ENCODE measurements at places on chromosomes 1 and 21.

DNA sequence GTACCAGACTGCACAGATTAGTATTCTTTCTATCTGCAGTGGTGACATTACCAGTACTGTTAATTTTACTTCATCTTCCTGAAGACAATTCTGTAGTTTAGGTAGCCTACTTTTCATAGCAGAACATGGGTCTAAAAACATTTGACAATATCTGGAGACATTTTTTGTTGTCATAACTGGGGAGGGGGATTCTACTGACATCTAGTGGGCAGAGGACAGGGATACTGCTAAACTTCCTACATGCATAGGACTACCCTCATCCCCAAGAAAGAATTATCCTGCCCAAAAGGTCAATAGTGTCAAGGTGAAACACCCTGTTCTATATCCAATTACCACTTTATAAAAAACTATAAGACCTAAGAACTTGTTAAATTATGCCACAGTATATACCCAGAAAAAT, 3.4 kb upstream of the ARHGAP29 start:
- no peak for DNase-seq

DNA sequence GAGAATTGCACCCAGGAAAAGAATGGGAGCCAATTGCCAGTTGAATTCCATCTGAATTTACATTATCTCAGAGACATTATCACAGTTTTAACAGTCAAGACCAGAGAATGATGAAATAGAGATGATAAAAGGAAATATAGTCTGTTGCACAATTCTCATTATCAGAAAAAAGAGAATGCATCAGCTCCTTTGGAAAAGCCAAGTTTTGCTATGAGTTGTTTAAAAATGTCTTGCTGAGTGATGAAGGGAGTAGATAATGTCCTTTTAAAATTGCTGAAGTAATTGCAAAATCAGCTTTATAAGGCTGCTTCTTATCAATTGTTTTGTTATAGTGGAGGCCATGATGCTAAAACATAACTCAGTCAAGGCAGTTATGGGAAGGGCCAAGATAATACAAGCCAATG, 37.9 kb upstream of the EEIG2 start:
- DNase-seq: no peak

- DNase-seq: no peak
Observed at GRCh38 chr1:32411261-32411660, 17.0 kb upstream of the BSDC1 start.

GRCh38 chr1:197143276-197143675, 3.2 kb downstream of the ASPM start:
- no peak for DNase-seq

- DNase-seq: no peak
Observed at GRCh38 chr21:41923631-41924367, 30.0 kb downstream of the C2CD2 start.

- no peak for DNase-seq
Observed at GRCh38 chr1:6271006-6271405, 10.1 kb upstream of the GPR153 start.

DNA sequence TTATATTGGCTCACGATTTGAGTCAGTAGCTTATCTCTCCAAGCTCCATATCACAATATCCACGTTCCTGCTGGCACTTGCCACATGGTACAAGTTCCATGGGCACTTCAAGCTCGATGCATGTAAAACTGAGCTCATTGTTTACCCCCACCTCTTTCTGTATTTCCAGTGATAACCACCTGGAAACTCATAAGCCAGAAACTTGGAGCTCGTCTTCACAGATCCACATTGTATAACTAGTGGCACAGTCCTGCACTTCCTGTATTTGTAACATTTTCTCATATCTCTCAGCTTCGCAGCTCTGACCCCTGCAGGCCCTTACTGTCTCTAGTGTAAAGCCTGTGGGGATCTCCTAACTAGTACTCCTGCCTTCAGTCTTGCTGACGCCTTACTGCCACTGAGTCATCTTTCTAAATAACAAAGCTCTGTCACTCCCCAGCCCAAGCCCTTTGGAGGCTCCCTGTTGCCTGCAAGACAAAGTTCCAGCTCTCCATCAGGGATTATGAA, 6.5 kb upstream of the C2CD4D start:
- DNase-seq: no peak

GRCh38 chr1:216822480-216822879, 99.3 kb upstream of the ESRRG start:
- DNase-seq: no peak

- no peak for DNase-seq
Observed at GRCh38 chr21:41816583-41817165, 49.8 kb upstream of the RIPK4 start.

DNA sequence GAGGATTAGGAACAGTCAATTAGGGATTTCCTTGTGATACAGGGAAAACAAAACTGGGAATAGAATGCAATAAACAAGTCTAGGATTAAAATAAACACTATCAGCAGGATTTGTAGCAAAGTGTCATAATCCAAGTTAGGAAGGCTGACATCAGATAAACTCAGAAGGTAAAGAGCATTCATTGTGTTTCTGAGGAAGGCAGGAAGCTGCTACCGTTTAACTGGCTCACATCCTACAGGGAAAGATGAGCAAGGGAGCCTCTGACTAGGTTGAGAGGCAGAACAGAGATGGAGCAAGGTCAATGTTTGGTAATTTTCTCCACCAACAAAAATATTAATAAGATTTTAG, 124.7 kb downstream of the POU2F1 start:
- DNase-seq: no peak

GRCh38 chr1:158147869-158148268, 32.8 kb upstream of the CD1D start:
- DNase-seq: no peak

- no peak for DNase-seq
Observed at GRCh38 chr1:21217812-21218596, 41.3 kb upstream of the EIF4G3 start.

DNA sequence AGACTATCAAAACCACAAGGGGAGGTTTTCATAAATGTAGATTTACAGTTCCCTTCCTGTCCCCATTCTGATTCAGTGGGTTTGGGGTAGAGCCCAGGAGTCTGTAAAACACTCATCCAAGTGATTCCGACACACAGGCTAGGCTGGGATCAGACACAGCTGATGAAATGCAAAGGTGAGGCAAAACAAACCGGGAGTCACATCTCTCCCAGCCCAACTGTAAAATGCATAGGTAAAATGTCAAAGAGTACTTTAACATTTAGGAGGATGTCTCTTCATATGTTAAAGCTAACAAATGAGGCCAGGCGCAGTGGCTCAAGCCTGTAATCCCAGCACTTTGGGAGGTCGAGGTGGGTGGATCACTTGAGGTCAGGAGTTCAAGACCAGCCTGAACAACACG, 45.0 kb downstream of the ZNF281 start:
- DNase-seq: no peak

- no peak for DNase-seq
Observed at GRCh38 chr1:46205791-46206190, 2.7 kb downstream of the LURAP1 start.

DNA sequence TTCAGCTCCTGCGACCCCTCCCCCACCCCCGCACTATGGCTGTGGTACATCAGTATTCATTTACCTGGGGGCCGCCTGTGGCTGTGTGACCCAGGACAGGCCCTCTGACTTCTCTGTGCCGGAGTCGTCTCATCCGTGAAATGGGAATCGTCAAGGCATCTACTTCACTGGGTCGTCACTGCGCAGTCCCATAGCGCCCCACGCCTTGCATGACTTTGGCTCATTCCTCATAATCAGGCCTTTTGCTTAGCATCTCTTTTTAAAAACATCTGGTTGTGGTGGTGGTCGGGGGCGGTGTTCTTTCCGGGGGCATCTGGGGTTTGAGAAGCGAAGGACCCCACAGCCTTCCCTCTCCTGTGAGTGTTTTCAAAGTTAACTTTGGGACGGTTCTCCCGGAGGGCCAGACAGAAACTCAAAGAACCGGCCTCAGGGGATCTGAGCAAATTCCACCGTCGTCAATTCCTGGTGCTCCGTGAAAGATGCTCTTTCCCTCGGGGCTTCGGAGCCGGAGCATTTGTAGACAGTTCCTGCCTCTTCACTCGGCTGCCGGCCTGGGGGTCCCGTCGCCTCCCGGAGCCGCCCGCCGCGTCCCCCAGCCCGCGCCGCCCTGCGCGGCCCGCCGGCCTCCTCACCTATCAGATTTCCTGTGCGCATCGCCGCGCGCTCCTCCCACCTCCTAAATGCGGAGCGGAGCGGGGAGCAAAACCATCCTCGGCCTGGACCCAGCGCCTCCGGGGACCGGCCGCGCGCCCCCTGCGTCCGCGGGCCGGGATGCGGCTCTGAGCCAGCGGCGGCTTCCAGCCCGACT, at the start of gene B3GALT5:
TSS of gene B3GALT5 (plus strand) at position 708 of the 808 bp plus-strand sequence. CDS start 47,620 bp downstream, outside the sequence.
- DNase-seq: no peak

DNA sequence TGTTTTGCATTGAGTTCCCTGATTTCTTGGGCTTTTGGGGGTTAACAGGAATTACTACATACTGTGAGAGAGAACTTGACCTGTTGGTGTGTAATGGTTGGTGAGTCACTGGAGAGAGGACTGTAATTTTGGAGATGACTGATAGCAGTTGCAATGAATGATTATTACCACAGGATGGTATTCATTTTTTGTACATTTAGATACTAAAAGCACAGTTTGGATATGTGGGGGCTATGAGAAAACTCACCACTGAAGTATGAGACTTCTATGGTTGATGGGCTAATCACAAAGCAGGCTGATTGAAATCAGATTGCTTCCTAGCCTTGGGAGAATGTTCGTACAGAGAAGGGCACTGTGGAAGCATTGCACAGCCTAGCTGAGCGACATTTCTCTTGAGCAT, 1571.3 kb upstream of the PRMT6 start:
- DNase-seq: no peak

DNA sequence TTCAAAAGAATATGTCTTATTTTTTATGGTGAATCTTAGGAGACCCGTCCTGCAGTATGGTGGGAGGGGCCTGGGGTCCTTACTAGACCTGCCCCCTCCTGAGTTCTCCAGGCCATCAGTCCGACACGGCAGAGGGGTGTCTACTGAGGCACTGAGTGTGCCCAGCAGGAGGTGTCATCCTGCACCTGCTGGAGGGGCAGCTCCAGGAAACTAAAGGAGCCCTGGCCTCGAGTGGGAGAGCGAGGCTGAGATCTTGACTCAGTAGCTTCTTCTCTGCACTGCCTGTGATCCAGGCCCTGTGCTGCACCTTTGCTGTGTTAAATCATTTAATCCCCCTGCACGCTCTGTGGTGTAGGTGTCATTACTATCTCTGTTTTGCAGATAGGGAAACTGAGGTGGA, 587.7 kb downstream of the PTPRU start:
- DNase-seq: no peak

- DNase-seq: no peak
Observed at GRCh38 chr1:55234016-55234415, 18.9 kb upstream of the USP24 start.

DNA sequence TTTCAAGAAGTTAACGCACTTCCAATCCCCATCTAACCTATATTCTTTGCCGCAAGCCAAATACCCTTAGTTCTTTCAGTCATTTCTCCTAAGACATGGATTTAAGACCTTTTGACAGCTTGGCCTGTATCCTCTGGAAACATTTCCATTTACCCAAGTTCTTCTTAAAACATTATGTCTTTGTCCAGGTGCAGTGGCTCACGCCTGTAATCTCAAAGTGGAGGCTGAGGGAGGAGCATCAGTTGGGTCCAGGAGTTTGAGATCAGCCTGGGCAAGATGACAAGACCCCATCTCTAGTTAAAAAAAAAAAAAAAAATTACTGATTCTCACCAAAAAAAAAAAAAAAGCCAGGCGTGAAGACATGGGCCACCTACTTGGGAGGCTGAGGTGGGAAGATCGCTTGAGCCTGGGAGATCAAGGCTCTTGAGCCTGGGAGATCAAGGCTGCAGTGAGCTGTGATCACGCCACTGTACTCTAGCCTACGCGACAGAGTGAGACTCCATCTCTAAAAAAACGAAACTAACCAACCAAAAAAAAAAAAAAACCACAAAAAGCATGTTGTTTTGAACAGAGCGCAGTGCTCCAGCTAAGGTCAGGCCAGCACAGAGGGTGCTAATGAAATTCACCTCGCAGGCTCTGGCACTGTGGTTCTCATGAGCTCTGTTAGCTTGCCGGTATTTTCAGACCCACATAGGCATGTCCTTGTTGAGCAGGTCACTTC, 36.0 kb downstream of the NUAK2 start:
- DNase-seq: no peak

GRCh38 chr1:107422901-107423300, 282.1 kb downstream of the NTNG1 start:
- no peak for DNase-seq

DNA sequence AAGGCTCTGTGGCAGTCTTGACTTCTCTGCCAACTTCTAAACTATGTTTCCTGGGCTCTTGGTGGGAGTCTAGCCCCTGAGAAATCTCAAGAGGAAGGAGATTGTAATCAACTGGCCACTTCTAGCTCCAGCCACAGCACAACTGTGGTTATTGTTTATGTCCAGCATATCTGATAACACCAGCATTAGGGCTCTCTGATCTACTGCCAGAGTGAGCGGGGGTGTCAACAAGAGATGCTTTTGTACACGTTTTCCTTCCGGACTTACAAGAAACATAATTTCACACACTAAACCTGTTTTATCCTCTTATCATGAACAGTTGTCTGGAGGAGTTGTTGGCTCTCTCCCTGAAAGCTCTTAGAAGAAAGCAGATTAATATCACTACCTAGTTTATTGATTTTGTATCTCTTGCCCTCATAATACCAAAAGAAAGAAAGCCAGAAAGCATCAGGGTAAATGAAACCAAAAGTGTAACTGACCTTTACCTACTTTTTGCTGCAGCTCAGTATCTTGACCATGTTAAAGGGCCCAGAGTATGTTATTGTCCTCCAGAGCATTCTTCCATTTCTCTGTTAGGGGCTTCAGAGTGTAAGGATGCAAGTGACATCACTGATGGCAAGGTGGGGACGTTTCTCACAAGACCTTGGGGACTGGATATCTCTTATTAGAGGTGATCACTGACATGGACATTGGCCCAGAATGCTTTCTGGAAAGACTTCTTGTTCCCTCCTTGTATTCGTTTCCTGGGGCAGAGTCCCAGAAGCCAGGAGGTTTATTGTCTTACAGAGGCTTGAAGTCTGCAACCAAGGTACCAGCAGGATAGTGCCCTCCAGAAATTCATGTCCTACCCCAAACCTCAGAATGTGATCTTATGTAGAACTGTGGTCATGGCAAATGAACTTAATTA, 9.6 kb upstream of the SH2D1B start:
- no peak for DNase-seq

- no peak for DNase-seq
Observed at GRCh38 chr1:225848030-225848955, 33.9 kb downstream of the TMEM63A start.

GRCh38 chr1:171883849-171884248, 42.6 kb downstream of the DNM3 start:
- no peak for DNase-seq

GRCh38 chr1:60470246-60470645, 396.7 kb upstream of the C1orf87 start:
- no peak for DNase-seq

Measured in GF-D8 (cell line).